COLO829 (cell line): ENCODE measurements at places on chromosomes 12 and 14.

DNA sequence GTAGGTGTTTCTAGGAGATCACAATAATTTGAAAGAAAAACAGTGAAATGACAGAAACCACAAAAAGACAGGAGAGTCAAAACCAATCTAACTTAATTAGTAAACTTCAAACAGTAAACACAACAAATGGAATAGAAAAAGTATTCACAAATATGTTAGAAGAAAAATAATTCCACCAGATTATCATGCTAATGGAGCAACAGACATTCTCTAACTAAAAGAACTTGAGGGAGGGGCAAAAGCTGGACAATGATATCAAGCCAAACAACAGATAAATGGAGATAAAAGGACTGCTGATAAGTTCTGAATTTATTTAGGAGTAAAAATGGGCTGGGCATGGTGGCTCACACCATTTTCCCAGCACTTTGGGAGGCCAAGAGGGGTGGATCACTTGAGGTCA, 28.7 kb downstream of the CRY1 start:
- no peak for DNase-seq

GRCh38 chr14:64845878-64846277, 33.8 kb downstream of the SPTB start:
- no peak for DNase-seq

DNA sequence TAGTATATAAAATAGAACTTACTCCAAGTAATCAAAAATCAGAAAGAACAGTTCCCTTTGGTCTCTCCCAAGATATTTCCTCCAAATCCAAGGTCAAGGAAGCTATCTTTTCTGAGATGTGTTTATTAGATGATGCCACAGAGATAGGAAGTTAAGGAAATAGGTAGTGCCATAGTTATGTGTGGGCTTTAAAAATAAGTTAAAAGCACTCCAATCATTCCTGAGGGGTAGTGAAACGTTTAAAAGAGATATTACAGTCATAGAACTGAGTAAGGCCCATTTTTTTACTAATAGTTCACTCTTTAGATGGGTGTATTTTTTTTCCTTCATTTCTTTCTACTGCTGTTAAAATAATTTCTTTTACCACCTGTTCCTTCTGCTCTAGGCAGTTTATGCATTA, 1630.9 kb upstream of the SEL1L start:
- DNase-seq = no peak

GRCh38 chr12:52032804-52033445, 18.3 kb upstream of the NR4A1 start:
- DNase-seq = peak; percentile 91

- peak; percentile 95 for DNase-seq
Measured at GRCh38 chr14:80310938-80311750, 99.8 kb upstream of the DIO2 start.

DNA sequence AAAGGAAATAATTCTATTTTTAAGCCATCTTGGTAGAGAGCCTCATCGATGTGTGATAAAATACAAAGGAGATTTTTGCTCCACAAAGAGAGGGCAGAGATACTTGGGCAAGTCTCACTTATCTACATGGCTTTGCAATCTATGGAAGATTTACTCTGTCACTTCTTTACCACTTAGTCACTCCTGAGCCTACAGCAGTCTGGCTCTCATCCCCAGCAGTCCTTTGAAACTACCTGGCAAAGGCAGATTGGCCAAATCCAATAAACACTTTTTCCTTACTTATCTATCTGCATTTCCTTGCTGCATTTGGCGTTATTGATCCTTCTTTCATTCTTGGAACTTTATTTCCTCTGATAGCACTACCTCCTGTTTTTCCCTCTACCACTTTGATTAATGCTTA, 170.0 kb downstream of the TRHDE start:
- no peak for DNase-seq
